ENCODE measurements at places on chromosomes 5 and 9.

- no peak for DNase-seq
These were observed 45.0 kb downstream of the PRR16 start for GRCh38 chr5:120509053-120509452.

- DNase-seq = no peak
These were observed 13.5 kb upstream of the GRM6 start for GRCh38 chr5:179008667-179009066.

- DNase-seq = no peak
These were observed 11.7 kb downstream of the CDC14B start for GRCh38 chr9:96607971-96608370.

DNA sequence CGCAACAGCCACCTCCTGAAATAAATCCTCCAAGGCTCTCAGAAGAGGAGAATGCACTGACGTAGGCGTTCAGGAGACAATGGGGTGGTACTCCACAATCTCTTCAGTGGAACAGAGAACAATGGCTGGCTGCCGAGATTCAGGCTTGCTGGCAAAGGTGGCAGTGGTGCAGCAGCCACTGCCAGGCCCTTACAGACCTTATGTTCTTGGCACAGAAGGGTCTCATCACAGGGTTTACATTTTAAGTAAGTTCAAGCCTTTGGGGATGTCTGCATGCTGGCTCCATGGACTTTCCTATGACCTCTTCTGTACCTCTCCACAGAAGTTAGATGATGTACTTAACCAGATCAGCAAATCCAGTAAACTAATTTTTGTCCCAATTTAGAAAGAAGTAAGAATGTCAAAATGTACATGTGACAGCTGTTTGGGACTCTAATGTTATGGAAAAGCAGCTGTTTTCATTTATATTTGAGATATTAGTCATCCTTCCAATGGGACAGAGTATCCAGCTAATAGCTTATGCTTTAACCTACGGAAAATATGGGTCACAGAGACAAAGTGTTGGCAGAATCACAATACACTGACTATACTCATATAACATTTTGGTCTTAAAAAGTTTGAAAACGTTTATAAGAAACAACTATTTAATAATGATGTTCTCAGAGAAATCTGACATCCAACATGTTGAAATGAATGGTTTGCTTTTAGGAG, 180.9 kb downstream of the MAPKAP1 start:
- DNase-seq = no peak

GRCh38 chr9:34555002-34555348, 32.2 kb upstream of the ENHO start:
- no peak for DNase-seq

DNA sequence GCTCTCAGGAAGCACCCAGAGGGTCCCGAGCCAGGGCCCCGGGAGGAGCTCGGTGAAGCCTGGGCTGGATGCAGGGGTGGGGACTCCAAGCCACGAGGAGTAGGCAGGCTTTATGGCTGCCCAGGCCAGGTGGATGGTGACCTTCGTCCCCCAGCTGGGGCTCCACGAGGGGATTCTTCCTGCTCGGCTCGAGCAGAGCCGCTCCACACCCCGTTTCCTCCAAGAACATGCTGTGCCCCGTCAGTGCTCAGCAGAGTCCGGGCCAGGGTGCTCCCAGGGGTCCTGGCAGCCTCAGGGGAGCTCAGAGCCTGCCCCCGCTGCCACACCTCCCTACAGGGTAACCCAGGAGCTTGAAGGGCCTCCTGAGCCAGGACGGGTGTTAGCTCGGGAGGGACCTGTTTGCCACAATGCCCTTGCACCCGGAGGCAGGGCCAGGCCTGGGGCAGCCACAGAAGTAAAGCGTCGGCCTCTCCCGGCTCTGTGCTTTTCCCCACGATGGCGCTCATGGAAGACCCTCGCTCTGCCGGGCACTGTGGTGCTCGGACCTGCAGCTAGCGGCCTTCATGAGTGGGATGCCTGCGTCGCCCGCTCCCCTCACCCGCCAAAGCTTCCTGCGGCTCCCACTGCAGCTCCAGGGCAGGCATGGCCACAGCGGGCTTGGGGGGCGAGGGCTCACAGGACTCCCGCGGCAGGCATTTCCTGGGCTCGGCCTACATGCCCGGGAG, 86.8 kb downstream of the KCNT1 start:
- DNase-seq = no peak

DNA sequence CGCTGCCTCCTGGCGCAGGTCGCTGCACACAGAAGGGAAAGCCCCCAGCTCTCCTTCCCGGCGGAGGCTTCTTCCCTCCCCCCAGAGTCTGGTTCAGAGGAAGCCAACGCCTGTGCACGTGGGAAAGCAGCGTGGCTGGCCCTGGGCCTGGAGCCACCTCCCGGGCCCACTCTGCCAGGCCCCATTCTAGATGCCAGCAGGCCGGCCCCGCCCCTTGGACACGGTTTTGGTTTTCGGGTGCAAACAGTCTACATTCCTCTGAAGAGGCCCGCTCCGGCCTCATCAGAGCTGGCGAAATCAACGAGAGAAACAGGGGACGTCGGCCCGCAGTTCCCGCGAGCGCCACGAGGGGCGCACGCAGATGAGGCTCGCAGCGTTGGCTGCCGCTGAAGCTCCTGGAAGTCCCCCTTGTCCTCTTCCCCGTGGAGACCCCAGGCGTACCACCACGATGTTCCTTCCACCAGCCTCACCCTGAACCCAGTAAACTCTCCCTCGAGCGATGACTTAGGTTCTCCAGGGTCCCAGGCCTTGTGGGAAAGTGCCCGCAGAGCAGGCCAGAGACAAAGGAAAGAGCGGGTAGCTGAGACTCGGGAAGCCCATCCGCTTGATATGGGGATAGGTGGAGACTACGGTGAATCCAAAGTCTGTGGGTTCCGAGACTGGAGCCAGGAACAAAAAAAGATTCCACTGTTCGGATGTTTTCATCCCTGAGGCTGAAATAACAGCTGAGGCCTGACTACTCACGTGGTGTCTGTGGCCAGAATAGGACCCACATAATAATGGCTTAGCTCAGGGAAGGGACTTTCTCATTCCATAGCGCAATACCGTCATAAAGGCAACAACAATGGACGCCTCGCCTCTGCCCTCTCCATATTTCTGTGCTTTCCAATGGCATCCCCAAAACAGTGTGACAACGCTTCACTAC, 64.2 kb downstream of the KLF4 start:
- DNase-seq = peak; percentile 40

GRCh38 chr9:15612962-15613361, 60.1 kb downstream of the CCDC171 start:
- DNase-seq = no peak

- DNase-seq = no peak
These were observed 10.3 kb downstream of the ANKH start for GRCh38 chr5:14861123-14861765.

- no peak for DNase-seq
These were observed 122.3 kb downstream of the GNAQ start for GRCh38 chr9:77909306-77909705.

GRCh38 chr9:38380872-38381534, 11.5 kb upstream of the ALDH1B1 start:
- no peak for DNase-seq

GRCh38 chr5:56671571-56671970, 143.8 kb upstream of the MAP3K1 start:
- DNase-seq = no peak

DNA sequence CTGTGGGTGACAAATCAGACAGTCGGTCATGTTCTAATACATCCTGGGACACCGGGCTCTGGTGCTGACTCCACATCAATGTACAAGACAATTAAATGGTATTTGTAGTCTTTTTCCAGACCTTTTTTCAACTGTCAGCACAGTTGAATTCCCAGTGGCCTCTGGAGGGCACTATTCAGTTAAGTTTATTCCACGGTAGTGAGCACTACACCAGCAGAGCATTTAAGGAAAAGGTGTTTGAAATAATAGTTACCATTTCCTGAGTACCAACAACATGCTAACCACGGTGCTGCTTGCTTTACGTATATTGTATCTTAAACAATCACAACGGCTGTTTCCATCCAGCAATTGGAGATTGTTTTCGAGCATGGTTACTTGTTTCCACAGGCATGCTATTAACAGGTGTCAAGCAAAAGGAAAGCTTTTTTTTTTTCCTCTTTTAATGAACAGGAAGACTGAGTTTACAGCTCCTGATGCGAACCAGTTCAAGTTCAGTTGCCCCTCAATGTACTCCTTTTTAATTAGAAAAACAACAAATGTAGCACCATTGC, 186.7 kb downstream of the PDZD2 start:
- DNase-seq = peak; percentile 5

- peak; percentile 66 for DNase-seq
These were observed 2.7 kb upstream of the ANXA2R start for GRCh38 chr5:43042626-43043399.
